ENCODE measurements at places on chromosomes 5 and 9.

- no peak for DNase-seq
Observed at GRCh38 chr5:97489010-97489840, 306.2 kb upstream of the RIOK2 start.

DNA sequence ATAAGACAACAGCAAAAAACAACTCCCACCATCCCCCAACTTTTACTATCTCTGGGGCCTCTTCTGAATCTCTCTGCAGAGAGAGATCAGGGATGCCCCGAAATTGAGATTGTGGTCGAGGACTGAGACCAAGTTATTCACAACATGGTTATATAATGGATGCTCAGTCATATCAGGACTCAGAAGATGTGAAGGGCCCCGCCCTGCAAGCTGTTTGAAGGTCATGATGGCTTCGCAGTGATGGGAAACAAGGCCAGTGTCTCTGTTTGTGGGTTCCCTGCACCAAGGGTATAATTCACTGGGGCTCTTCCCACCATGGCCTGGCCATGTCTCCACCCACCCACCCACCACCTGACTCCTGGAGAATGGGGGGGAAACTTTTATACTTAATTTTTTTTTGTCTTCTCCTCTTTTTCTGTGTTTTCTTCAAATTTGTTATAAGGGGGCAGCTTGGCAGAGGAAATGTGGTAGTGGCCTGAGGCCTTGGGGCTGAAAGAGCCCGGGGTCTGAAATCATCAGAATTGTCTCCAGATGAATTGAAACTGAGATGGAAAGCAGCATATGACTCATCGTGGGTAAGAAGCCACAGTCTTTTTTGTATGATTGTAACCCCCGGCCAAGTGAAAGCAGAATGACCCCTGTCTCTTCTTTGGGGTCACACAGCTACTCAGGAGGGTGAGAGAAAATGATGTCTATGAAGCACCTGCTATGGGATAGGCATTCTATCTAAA lies 15.0 kb upstream of the TEX48 start:
- DNase-seq: no peak

DNA sequence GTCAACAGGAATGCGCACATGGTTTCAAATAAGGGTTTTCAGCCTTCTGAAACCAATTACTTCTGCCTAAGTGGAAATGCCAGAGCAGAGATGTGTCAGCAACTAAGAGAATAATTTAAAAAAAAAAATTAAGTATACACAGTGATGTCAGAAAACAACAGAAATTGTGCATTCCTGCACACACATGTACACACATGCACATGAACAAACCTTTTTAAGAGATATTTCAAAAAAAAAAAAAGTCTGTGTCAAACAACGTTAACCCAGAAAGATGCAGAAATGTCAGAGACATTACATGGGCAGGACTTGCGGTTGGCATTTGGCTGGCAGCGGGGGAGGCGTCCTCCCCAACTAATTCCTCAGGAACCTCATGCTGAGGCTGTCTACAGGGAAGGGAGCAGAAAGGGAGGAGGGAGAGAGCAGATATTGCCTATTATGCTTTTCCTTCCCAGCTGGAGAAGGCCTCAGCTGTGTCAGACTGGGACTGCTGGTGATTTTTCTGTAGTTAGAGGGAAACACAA lies 536.9 kb upstream of the WWC1 start:
- DNase-seq: no peak

GRCh38 chr9:88993871-88994460 lies 2.7 kb downstream of the S1PR3 start:
- no peak for DNase-seq

DNA sequence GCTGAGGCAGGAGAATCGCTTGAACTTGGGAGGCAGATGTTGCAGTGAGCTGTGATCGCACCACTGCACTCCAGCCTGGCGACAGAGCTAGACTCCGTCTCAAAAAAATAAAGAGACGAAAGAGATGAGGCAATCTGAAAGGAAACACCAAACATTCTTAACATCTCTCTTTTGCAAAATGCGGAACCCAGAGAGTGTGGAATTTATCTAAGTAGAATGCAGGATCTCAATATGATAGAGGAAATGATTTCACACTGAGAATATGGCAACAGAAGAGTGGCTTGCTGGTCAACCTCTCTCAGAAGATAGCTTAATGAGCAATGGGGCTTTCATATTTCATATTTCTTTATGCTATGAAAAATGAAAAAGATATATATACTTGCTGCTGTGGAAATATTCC lies 33.4 kb upstream of the PCA3 start:
- DNase-seq: no peak

DNA sequence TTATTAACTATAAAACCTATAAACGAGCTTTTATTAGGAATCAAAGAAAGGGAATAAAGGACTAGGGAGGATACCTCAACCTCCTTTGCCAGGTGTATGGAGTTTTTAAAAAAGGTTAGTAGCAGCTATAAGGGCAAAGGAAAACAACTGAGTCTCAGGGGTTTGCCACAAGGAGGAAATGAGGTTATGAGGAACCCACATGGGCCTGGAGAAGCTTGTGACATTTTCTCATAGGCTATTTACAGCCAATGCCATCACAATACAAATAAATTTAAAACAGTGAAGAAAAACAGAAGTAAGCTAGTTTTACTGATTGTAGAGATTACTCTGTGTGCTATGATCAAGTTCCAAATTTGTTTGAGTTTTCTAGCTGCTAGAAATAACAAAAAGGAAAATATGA lies 92.6 kb downstream of the CDKN2A start:
- no peak for DNase-seq

- DNase-seq: no peak
Observed at GRCh38 chr9:70413464-70413798, 1.0 kb downstream of the KLF9 start.

GRCh38 chr5:9440517-9440916 lies 105.4 kb downstream of the SEMA5A start:
- no peak for DNase-seq

- no peak for DNase-seq
Observed at GRCh38 chr5:32687499-32687831, 23.7 kb upstream of the NPR3 start.

DNA sequence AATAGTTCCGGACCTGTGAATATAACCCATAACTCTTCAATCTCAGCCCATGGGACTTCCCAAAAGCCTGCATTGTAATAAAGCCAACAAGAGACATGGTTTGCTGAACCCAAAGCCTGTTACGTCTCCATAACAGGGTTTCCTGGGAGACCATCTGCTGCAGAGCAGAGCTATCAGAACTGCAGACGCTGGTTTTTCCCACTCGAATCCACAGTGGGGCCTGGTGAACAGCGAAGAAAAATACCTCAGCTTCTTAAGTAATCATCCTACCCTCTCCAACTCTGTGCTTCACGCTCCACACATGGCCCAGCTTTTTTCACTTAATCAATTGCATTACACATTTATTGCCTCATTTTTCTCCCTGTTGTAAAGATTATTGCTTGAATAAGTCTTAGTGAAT lies 409.5 kb upstream of the GRIA1 start:
- no peak for DNase-seq

DNA sequence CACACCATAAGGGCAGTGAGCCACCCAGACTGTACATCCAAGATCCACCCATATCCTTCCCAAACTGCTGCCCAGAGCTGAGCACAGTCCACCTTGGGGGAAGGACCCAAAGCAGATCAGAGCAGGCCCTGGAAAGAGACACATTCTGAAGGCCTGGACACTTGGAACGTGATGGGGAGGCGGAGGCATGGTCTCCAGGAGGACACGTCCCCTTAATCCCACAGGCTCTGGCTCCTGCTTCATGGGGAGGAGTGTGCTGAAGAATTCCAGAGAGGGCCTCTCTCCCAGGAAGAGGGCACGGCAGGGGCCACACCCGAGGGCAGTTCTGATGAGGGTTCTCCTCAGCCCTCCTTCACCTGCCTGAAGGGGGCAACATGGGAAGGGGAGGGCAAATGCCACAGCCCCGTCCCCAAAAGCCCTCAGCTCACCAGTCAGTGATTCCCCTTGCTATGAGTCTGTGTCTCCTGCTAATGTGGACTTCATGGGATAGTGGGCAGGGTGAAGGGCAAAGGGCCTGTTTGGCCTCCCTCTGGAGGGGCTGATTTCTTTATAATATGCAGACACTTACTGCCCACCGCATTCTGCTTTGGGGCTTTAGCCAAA lies 276.8 kb downstream of the ENC1 start:
- DNase-seq: no peak

DNA sequence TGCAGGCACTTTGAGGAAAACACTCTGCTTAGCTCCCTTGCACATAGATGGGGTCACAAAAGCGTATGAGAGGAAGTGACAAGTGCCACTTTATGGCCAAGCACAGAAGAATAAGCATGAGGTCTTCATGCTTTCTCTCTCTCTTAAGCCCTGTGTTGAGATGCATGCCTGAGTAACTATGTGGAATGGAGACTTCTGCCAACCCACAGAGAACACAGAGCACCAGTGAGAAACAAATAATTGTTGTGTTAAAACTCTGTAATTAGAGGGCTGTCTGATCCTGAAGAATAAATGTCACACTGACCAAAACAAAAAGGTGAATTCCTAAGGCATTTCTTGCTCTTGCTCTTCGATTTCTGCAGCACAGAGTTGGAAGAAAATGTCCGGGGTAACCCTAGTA lies 488.5 kb downstream of the CTNND2 start:
- no peak for DNase-seq

DNA sequence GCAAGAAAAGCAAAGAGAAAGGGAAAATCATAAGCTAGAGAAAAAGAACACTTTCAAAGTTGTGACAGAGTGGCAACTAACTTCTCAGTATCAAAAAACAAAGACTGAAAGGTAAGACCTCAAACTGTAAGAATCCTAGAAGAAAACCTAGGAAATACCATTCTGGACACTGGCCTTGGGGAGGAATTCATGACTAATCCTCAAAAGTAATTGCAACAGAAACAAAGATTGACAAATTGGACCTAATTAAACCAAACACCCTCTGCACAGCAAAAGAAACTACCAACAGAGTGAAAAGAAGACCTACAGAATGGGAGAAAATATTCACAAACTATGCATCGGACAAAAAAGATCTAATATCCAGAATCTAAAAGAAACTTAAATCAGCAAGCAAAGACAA lies 79.1 kb downstream of the FEM1C start:
- no peak for DNase-seq

- no peak for DNase-seq
Observed at GRCh38 chr9:137145731-137146526, 7.0 kb downstream of the GRIN1 start.

DNA sequence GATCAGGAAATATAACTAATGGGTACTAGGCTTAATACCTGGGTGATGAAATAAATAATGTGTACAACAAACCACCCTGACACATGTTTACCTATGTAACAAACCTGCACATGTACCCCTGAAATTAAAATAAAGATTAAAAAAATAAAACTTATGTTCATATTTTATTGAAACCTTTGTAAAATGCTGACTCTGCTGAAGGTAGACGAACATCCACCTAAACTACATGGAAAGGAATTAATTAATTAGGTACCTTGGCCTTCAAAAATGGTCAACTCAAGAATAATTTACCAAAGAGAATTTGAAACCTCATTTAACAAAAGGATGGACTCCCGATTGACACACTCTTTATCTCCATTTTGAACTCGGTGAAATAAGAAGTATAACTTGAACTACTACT lies 152.3 kb upstream of the OR13F1 start:
- no peak for DNase-seq

- no peak for DNase-seq
Observed at GRCh38 chr5:14721990-14722656, 57.6 kb downstream of the OTULIN start.

- DNase-seq: no peak
Observed at GRCh38 chr5:116343961-116344360, 230.7 kb downstream of the SEMA6A start.

DNA sequence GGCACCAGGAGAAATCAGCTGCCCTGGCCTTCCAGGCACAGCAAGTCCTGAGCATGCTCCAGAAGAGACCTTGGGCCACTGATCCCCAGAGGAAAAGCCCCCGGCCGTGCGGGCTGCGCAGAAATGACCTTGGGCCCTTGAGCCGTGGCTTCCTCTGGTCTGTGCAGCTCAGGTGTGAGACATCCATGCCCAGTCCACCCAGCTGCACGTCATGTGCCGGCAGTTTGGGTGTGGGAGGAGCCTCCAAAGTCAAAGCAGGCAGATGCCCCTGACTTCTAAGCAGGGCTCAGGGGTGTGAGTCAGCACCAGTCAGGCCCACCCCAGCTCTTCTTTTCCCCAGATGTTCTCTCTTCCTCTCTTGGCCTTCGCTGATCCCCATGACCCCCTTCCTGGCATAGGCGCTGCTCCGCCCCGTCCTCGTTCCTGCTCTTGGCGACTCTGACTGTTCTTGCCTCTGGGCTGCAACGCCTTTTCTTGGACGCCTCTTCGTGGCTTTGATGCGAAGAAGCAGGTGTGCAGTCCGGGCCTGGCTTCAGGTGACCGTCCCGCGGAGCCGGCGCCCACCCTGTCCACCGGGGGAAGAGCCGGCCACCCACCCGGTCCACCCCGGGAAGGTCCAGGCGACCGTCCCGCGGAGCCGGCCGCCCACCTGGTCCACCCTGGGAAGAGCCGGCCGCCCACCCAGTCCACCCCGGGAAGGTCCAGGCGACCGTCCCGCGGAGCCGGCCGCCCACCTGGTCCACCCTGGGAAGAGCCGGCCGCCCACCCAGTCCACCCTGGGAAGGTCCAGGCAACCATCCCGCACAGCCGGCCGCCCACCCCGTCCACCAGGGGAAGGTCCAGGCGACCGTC lies 5.9 kb upstream of the QSOX2 start:
- DNase-seq: no peak

- DNase-seq: no peak
Observed at GRCh38 chr5:136033848-136034247, 5.1 kb downstream of the TGFBI start.

GRCh38 chr9:123620239-123620638 lies 264.2 kb downstream of the CRB2 start:
- DNase-seq: no peak

DNA sequence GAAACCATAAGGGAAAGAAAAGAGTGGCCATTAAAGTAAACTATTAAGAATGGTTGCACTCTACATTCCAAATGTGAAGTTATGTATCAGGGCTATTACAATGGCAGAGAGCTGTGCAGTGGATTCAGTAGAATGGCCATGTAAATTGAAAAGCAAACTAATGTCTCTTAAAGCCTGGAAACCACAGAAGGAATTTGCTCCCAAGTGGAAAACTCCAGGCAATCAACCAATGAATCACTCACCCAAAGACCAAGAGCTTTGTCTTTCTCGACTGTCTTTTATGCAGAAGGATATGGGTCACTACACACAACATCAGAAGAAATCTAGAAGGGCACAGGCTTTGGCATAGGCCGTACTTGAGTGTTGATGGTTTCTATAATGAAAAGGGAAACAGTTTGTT lies 114.9 kb downstream of the TLE1 start:
- DNase-seq: no peak

DNA sequence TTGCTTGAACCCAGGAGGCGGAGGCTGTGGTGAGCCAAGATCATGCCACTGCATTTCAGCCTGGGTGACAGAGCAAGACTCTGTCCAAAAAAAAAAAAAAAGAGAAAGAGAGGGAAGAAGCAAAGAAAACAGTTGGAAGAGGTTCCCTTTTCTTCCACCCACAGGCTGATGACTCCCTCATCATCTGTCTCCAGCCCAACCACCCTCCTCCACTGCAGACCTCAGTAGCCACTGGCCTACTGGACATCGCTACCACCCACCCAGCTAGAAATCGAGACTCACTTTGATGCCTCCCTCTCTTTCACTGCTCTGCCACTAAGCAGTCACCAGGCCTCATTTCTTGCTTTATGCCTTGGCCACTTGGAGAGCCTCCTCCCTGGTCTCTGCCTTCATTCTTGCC lies 71.2 kb downstream of the NIPSNAP3B start:
- no peak for DNase-seq
